ENCODE measurements at places on chromosomes 3 and 15.

- no peak for DNase-seq
These were observed 141.4 kb downstream of the TP63 start for GRCh38 chr3:189772584-189772983.

DNA sequence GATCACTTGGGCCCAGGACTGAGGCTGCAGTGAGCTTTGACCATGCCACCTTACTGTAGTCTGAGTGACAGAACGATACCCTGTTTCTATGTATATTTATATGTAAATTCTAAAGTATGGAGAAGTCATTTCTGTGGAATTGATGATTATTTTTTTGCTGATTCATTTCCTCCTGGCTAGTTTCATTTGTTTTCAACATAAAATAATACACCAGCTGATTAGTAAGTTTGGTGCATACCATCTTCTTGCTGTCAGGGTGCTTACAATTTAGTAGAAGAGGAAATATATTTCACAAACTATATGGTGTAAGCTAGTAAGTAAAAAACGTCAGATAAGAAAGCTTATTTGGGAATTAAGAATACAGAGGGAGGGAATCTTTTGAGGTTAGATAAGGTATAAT, 36.0 kb downstream of the SLC25A26 start:
- DNase-seq, result no peak

DNA sequence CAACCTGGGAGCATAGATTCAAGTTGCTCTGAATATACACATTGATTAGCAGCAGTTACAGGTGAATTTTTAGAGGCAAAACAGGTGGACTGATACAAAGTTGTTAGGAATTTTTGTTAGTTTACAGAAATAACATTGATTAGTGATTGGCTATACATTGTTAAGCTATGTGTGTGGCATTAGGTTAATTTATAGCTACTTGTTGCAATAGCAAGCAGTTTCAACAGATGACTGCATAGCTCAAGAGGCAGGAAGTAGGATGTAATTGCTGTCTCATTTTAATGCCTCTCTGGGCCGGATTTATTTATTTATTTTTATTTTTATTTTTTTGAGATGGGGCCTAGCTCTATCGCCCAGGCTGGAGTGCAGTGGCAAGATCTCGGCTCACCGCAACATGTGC, 99.7 kb downstream of the TCF12 start:
- no peak for DNase-seq

DNA sequence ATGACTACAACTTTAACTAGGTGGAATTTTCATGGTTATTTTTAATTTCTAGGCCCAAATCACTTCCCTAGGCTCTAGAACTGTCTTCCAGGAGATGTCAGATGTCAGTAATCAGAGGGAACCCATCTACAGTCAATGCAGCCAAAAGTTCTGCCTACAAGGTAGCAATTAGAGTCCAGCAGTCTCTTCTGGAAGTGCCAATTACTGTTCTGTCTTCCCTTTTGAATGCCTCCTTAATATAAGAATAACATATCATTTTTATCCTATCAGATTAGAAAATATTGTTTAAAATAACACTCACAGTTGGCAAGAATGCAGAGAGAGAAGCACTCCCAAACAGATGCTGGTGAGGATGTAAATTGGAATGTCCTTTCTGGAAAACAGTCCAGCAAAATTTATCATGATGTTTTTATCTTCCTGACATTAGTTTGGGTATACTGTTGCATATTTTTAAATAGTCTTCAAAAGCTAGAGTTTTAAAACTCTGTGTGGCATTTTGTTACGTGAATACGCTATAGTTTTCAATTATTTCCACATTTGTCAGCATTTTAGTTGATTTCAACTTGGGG, 543.7 kb downstream of the FHIT start:
- DNase-seq, result no peak

- DNase-seq, result no peak
These were observed 54.0 kb downstream of the MBNL1 start for GRCh38 chr3:152322756-152323155.

- no peak for DNase-seq
These were observed 23.7 kb downstream of the IFT122 start for GRCh38 chr3:129463716-129464115.

GRCh38 chr3:178520451-178520850, 15.8 kb upstream of the KCNMB2 start:
- no peak for DNase-seq

GRCh38 chr3:47024932-47025331, 45.5 kb downstream of the NBEAL2 start:
- DNase-seq, result no peak

- DNase-seq, result no peak
These were observed 23.6 kb upstream of the CSPG4 start for GRCh38 chr15:75736256-75736655.

- DNase-seq, result no peak
These were observed 892.7 kb upstream of the ALCAM start for GRCh38 chr3:104474011-104474410.

GRCh38 chr3:139463466-139463865, 12.8 kb downstream of the RBP2 start:
- no peak for DNase-seq

GRCh38 chr3:73549051-73549600, 75.6 kb downstream of the PDZRN3 start:
- no peak for DNase-seq

DNA sequence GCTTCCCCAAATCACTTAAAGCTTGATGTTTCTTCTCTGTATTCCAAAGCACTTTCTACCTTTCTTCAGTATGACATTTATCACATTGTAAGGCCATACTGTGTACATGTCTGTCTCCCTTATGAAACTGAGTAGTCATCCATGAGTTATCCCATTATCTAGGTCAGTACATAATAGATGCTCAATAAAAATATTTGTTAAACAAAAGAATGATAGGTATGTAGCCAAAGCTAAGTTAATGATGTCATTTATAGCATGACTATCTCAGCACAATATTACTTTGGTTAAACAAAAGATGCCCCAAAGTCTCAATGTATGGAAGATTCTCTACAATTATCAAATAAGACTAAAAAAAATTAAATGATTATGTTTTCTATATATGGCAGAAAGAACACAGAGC, 3.1 kb upstream of the TMCO5A start:
- DNase-seq, result no peak

DNA sequence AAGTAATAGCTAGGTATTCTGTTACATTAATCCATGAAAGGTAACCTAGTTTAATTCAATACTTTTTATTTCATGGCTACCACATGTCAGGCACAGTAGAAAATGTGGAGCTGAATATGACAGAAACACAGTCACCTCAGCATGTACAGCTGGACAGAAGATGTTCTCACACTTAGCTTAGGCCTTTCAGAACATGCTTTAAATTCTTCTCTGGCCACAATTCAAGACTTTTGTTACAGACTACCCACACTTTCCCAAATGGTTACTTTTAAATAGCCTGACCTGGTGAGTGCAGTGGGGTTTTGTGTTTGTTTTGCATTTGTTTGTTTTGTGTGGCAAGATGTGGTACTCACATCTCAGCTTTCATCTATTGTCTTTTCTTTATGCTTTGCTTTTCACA, 1079.5 kb downstream of the IGSF11 start:
- no peak for DNase-seq

DNA sequence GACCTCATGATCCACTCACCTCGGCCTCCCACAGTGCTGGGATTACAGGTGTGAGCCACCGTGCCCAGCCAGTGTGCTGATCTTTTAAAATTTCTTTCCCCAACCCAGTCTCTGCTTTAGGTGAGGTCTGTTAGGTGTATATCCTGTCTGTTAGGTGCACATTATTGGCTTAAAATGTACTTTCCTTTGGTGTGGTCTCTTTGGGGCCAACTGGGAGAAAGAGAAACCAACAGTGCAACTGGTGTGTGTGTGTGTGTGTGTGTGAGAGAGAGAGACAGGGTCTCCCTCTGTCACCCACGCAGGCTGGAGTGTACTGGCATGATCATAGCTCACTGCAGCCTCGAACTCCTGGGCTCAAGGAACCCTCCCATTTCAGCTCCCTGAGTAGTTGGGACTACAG, 50.3 kb upstream of the GNB5 start:
- DNase-seq, result no peak

- DNase-seq, result no peak
These were observed 1.1 kb upstream of the PLCL2 start for GRCh38 chr3:16883723-16884083.

GRCh38 chr3:109005443-109005842, 51.8 kb upstream of the GUCA1C start:
- no peak for DNase-seq

GRCh38 chr3:95350049-95350448, 1287.2 kb downstream of the NSUN3 start:
- no peak for DNase-seq

DNA sequence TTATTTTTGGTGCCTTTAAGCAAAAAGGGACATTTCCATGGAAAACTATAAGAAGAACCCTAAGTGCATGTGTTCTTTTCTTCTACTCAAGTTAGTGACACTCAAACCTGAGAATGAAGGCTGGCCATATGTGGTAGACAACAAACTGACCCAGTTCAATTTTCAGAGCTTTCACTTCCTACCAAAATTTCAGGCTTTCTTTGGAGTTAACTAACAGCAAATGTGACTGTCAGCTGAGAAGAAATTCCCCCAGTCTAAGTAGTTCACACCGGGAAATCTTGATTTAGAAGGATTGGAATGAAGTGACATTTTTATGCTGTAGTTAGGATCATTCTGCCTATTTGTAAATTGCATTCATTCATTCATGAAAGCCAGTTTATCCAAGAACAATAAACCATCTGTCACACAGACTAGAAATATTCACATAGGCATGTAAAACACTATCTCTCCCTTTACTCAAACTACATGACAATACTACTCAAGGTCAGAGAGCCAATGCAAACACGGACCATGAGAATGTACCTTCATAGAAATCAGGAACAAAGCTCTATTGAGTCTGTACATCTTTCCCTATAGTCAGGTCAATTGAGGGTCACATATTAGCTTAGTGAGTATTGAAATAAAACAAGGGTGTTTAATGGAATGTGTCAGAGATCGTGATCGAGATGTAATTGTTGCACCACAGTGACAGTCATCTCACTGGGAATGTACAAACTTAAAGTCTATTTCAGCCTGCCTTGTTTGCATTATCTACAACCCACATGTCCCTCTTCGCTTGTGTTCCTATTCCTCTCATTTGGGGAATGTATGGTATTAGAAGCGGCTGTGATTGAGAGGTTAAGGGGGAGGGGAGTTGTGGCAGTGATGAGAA, 113.8 kb upstream of the TGFBR2 start:
- no peak for DNase-seq

DNA sequence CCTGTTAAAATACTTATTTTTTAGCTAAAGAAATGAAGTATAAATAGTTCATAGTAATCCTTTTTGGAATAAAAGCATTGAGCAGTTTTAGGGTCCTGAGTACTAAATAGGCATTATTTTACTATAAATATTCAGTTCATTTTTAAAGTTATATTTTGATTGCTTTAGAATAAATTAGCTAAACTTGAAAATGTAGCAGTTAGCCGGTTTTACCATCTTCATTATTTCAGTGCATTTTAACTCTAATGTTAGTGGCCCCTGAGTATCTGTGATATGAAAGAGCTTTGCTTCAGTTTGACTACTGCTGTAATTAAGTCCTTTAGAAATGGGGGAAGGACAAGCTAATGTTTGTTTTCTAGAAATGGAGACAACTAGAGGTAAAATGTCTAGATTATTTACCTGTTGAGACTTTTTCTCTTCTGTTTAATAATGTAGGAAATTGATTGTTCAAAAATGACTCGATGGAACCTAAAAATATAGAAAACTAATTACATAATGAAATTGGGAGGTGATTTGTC, 3.6 kb downstream of the SMC4 start:
- no peak for DNase-seq

GRCh38 chr3:39255503-39256325, 24.1 kb downstream of the CX3CR1 start:
- no peak for DNase-seq

GRCh38 chr15:98437752-98438151, 210.6 kb upstream of the IGF1R start:
- DNase-seq, result no peak

- DNase-seq, result no peak
These were observed 11.8 kb downstream of the DPH3 start for GRCh38 chr3:16252988-16253387.

DNA sequence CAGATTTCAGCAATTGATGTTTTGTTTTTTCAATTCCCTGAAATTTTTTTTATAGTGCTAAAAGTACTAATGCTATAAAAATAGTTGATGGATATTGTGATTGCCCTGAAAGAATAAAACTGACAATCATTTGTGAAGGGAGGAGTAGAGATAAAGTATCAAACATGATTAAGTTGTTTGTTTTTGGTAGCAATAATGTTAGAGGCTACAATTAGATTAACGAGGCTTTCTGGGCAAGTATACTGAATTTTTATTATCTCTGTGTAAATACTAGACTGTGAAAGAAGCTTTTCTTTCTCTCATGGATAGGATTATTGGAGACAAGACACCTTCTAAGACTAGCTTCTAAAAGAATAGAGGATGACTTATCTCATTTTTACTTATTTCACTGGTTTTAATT, 15.6 kb downstream of the NR1D2 start:
- no peak for DNase-seq

GRCh38 chr3:122691195-122691594, 10.6 kb downstream of the PARP14 start:
- no peak for DNase-seq

GRCh38 chr15:73318463-73319351, 50.1 kb downstream of the HCN4 start:
- peak; percentile 90 for DNase-seq

DNA sequence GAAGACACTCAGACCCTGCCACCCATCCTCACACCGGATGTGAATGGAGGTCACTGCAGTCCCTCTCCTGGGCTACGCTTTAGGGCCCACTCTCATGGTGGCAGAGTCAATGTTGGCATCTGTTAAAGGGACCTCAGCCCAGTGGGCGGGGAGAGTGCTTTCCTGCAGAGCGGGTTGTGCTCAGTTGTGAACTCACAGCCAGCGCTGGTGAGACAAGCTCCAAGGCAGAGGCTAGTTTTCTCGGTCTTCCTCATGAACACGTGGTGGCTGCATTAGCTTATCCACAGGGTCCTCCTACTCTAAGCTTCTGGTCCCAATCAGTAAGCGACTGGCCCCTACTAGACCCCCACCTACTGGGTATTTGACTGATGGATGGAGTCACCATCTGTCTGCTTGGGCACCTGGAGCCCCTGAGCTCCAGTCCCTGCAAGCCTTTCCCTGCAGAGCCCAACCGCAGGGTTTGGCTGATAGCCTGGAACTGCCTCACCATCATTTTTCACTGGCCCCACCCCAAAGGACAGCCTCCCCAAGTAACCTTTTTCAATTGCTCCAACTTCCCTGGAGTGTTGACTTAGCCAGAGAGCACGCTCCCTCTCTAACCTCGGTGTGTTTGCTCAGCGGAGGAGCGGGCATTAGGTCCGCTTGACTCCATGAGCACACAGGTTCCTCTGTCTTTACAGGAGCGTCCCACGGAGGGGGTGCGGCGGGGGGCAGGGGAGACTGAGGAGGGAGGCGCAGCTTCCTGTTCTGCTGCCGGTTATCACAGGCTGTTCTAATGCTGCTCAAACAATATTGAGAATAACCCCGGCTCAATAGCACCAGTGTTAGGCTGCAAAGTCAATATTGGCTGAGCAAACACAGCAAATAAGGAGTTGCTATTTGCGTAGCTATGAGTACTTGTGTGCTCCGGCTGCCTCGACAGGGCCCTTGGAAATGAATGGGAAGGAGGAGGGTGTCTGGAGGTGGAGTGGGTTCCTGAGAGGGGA, 141.7 kb downstream of the RPLP1 start:
- peak; percentile 83 for DNase-seq

Measured in NCI-H524 (cell line).